ENCODE measurements at places on chromosomes 11 and 22.
A peak's percentile ranks its signal among the peaks of the same experiment; 100 is the strongest.

DNA sequence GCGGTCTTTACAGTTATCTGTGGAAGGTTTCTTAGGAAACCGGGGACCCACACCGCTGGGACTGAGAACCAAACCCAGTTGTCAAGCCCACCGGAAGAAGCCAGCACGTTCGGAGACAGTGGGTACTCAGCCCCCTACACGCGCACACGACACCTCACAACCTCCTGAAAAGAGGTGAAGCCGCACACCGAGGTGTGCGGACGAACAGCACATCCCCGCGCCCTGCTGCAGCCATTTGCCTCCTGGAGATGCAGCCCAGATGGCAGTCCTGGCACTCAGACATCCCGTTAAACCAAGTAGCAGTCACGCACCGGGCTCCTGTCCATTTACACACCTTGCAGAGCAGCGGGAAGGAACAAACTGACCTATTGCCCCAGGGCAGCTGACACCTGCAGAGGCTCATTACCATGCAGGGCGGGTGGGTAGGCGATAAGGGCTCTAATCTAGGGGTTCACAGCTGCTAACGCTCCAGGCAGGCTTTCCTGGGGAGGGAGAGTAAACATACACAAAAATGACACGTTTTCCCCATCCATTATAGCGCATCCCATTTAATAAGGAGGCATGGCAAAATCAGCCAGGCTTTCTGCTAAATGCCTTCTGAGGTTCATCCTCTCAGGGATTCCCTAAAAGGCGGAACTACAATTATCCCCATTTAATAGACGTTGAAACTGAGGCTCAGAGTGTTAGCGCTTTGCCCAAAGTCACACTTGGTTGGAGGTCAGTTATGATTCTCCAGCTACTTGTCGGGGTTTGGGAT lies 864 bp upstream of the EHBP1L1 start:
- no peak for DNase-seq

DNA sequence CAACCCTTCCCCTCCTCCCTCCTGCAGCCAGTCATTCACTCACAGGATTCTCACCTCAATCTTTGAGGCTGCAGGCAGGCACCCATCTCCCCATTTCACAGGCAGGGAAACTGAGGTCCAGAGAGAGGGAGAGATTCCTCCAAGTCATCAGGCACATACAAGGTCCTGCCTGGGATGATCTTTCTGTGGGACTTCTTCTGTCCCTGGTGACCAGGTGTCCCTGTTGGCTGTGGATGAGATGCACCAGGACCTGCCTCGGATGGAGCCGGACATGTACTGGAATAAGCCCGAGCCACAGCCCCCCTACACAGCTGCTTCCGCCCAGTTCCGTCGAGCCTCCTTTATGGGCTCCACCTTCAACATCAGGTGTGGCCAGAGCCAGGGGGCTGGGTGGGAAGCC lies 7.8 kb downstream of the FTH1 start:
- no peak for DNase-seq

DNA sequence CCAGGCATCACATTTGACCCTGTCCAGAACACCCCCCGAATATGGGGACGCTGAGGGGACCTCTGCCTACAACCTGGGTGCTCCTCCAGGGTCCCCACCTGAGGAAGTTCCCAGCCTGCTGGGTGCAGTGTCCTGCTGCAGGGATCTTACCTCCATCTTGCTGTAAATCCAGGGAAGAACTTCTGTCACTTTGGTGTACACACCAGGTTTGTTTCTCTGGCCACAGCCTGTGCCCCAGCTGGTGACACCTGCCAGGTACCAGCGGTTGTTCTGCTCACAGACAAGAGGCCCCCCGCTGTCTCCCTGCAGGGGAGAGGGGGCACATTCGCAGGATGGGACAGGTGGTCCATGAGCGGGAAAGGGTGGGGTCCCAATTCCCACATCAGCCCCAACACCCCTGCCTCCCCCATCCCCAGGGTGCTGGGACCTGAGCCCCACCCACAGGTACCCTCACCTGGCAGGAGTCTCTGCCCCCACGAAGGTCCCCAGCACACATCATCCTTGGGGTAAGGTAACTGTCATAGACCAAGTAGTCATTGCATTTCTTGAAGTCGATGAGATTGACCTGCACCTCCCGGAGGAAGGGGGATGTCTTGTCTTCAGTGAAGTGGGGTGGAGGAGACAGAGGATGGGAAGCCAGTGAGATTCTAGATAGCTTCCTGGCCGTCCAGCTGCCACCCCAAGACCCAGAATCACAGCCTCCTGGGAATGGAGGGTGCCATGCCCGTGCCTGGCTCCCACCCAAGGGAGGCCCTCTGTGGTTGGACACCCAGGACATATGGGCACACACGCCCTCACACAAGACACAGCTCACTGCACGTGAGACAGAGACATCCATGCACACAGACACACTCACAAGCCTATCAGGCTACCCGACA lies 25.5 kb downstream of the TMPRSS13 start:
- no peak for DNase-seq

DNA sequence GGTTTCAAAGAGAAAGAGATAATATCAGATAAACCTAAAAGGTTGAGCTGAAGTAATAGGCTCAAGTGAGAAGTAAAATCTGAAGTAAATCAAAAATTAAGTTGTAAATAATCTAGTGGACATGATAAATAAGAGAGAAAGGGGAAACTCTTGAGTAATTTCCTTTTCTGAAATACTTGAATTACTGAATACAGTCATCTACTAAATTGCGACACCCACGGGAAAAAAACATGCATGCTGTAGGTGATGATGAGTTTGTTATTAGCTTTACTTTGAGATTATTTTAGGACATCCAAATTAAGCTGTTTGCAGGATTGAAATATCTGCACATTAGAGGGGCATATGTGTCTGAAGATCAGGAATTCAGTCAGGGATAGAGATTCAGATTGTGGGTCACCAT lies 50.0 kb upstream of the CARD18 start:
- no peak for DNase-seq

GRCh38 chr22:40023341-40023841 lies 28.6 kb downstream of the FAM83F start:
- no peak for DNase-seq

- DNase-seq, result no peak
Observed at GRCh38 chr22:30880847-30881246, 87.7 kb downstream of the MORC2 start.

GRCh38 chr11:13000721-13001120 lies 8.4 kb upstream of the RASSF10 start:
- DNase-seq, result no peak

- DNase-seq, result peak; percentile 86
Observed at GRCh38 chr11:65134240-65134951, at the start of gene SYVN1. Gene SYVN1 (minus strand): TSS chr11:65134519. CDS start chr11:65133601, 918 bp downstream.

- no peak for DNase-seq
Observed at GRCh38 chr22:20566420-20567260, 59.2 kb downstream of the MED15 start.

- DNase-seq, result peak; percentile 97
Observed at GRCh38 chr22:45994491-45995404, 17.8 kb upstream of the WNT7B start.

DNA sequence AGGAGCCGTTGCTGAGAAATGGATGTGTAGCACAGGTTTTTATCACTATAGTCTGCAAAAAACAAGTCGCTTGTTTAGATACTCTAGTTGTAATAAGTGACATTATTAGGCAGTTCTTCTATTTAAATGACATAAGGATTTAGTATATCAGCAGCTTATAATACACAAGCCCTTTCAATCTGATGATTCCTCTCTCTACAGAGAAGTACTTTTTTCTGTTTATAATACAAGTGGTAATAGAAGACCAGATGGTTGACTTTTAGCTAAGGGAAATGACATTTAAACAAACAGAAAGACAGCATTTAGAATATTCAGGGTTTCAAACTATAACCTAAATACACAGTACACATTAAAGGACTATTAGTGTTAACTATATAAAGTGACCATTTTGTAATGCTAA lies 60.4 kb downstream of the IMMP1L start:
- no peak for DNase-seq

- DNase-seq, result no peak
Observed at GRCh38 chr22:27133681-27134314, 476.4 kb downstream of the MIAT start.

DNA sequence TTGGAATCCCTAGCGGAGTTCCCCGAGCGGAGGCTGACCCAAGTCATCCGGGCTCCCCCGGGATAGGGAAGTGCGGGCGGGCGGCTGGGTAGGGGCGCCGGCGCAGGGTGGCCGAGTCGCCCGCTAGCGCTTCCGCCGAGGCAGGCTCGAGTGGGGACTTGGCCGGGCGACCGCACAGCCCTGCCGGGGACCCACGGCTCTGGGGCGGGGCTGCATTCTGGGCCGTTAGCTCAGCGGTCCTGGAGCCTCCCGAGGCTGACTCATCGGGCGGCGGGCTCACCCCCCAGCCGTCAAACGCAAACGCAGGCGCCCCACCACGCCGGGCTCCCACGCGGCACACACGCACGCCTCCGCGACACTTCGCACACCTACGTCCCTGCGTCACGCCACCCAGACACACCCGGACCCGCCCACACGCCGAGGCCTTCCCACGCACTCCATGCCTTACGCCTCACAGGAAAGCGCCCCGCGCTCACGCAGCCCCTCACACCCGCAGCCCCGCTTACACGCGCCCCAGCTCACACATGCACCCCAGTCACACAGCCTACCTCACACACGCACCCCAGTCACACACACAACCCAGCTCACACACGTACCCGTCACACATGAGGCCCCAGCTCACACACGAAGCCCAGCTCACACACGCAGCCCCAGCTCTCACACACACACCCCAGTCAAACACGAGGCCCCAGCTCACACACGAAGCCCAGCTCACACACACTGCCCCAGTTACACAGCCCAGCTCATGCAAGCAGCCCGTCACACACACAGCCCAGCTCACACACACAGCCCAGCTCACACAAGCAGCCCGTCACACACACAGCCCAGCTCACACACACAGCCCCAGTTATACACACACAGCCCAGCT lies 1.2 kb downstream of the PHLDB1 start:
- DNase-seq, result peak; percentile 39

DNA sequence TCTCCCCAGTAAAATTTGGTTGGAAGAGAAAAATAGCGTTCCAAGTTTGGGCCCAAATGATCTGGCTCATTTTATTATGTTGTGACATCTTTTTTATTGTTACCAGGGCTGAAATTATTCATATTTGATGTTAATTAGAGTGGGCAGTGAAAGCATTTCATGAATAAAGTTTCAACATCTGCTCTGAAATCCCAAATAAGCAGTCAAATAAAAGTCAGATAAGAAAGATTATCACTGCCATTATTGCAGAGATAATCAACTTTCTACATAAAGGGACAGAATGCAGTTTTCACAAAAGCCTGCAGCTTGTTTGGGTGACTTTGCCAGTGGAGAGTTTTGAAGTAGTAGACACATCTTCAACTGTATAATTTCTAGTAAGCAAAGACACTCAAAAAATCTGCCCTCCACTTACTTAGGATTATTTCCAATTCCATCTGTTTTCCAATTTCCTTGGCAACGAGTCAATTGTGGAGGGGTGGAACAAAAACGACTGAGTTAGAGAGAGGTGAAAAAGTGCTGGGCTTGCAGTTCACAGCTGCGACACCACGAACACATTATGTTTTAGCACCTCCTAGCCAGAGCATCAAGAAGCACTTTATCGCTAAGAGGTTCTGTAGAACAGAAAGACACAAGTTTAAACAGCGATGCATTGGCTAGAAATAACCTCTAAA lies 9.0 kb downstream of the TECTA start:
- no peak for DNase-seq

DNA sequence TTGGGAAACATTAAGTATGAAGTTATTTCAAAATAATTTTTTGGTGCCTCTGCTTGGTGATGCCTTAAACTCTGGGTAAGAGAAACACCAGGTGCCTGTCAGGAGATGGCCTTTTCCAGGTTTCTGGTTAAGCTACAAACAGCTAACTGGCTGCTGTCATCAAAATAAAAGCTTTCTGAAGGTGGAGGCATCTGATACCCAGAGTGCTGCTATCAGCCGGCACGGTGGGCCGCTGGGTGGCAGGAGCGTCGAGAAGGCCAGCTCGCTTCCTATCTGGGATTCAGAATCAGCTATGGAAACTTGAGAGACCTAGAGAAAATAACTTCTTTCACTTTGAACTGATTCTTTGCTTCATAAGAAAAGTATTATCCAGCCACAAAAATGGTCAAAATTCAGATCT lies 80.8 kb upstream of the PITPNB start:
- no peak for DNase-seq

- no peak for DNase-seq
Observed at GRCh38 chr11:25068451-25068850, 571.6 kb downstream of the LUZP2 start.

- DNase-seq, result no peak
Observed at GRCh38 chr11:70888061-70888460, 364.3 kb downstream of the SHANK2 start.

GRCh38 chr22:30040499-30041260 lies 39.6 kb upstream of the HORMAD2 start:
- no peak for DNase-seq

- DNase-seq, result no peak
Observed at GRCh38 chr11:76808171-76808570, 25.0 kb downstream of the TSKU start.

- DNase-seq, result no peak
Observed at GRCh38 chr11:134261626-134262488, 8.5 kb downstream of the ACAD8 start.

DNA sequence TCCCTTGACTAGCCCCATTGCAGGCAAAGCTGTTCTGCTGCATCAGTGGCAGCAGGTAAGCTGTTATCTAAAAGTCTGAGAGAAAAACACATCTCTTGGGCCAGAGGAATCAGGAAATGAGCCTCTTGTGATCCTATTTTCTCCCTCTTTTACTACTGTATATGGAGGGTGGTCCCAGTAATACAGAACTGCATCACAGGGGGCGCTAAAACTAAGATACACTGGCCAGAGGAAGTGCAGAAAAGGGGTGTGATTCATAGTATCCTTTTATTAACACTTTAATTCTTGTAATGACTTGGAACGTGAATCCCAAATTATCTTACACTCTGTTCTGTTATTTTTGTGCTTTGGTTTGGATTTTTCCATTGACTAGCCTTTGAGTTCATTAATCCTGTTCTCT lies 8.8 kb upstream of the MED17 start:
- no peak for DNase-seq

GRCh38 chr11:117874910-117875381 lies 1.5 kb downstream of the FXYD6 start:
- no peak for DNase-seq

DNA sequence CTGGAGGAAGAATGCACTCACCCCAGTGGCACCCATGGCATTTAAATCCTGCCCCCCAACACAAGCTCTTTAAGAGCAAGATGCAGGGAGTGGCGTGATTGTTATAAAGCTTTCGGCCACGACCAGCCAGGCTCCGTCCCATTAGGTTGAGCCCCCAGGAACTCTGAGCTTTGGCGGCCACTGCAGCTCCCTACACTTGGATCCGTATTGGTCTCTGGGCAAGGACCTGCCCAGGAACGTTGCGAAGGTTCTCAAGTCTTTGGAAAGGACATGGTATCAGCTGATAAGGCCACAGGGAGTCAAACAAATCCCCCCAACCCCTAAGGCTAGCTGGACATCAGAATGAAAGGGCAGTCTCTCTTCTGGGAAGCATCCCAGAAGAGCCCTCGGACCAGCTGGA lies 9.3 kb upstream of the VPS37C start:
- DNase-seq, result no peak

- no peak for DNase-seq
Observed at GRCh38 chr11:95586155-95586554, 203.4 kb downstream of the FAM76B start.

GRCh38 chr11:75100314-75100713 lies 3.6 kb upstream of the OR2AT4 start:
- peak; percentile 20 for DNase-seq

- DNase-seq, result no peak
Observed at GRCh38 chr11:2310786-2311352, 9.1 kb downstream of the TSPAN32 start.

Data from activated CD8-positive, alpha-beta memory T cell treated with anti-CD3 and anti-CD28 coated beads for 48 hours (primary cell).